ENCODE measurements at places on chromosomes 12 and 14.
A peak's percentile ranks its signal among the peaks of the same experiment; 100 is the strongest.

GRCh38 chr12:62839869-62840660 is 94.9 kb downstream of the PPM1H start:
- DNase-seq = no peak

DNA sequence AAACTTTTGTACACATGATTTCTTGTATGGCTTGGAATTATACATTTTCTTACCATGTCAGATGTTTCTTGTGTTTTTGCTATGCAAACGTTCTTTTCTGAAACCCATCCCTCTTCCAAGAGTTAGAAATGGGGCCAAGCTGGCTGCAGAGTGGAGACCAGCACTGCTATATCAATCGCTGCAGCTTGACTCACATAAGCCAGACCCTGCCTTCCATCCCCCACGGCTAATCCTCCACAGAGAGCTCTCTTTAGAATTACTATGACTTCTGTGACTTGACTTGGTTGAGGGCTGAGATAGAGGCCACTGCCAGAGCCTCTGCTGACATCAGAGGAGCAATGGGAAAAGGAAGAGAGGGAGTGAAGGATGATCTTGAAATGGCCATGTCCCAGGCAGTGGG is 147.9 kb downstream of the DACT1 start:
- no peak for DNase-seq

GRCh38 chr14:78091361-78091760 is 78.8 kb upstream of the NRXN3 start:
- no peak for DNase-seq

DNA sequence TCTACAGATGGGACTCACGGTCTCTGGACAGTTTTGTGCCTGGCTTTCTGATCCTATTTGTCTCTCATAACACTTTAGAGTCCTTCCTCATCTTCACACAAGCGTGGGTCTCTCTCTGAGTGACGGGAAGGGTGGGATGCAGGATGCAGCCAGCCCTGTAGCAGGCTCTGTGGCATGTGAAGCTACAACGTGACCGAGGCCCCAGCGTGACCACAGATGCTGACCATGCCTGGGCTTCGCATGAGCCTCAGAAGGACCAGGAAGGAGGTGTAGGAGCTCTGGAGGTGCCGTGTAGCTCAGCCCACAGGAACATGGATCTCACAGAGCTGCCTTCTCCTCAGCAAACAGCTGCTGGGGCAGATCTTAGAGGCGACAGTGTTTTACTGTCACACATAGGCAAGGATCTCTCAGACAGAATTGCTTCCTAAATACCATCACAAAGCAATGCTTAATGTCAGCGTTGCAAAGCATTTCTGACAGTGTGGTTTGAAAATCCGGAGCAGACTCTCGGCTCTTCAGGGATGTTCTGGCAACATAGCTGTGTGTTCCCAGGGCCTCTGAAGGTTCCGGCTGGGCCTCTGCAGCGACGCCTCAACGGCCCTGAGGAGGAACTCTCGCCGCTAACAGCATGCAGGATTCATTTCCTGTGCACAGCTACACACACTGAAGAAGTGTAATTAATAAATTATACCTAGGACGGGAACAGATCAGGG is 21.9 kb downstream of the ANKLE2 start:
- DNase-seq = no peak

- DNase-seq = no peak
These were observed 21.0 kb upstream of the RIC8B start for GRCh38 chr12:106753526-106753925.

DNA sequence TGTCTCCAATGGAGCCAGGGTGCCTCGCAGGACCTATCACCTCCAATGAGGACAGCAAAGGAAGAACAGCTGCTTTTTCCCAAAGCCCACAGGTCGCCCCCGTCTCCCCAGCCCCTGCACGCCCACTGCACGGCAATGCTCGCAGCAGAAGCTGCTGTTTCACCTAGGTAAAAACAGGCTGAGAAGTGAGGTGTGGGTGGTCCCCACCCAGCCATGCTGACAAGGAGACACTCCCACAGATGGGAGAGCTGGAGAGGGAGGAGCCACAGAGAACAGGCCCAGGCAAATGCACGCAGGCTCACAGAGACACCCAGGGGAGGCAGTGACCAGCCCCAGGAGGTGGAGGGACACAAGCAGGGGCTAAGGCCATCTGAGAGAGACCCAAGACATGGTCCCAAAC is 10.4 kb downstream of the CFAP73 start:
- DNase-seq = no peak

- DNase-seq = no peak
These were observed 1.9 kb downstream of the ARHGEF40 start for GRCh38 chr14:21072031-21072473.

DNA sequence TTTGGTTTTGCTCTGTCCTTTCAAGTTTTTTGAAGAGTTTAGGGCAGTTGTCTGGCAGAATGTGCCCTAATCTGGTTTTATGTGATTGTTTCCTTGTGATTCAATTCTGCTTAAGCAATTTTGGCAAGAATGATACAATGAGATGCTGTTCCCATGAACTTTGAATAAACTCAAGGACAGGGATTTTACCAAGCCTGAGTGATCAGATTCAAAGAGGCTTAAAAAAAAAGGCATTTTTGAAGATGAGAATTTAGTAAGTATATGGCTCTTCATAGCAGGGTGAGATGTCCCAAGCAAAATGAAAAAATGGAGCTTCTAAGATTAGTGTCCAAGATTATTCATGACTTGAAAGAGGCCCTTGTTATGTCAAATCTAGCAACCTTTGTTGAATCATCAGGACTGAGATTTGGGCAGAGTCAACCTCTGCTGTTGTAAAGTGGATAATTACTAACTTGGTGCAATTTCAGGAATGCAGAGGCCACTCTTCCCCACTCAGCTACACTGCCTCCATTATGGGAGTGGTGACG is 180.6 kb upstream of the NUDT4 start:
- DNase-seq = no peak

- no peak for DNase-seq
These were observed 5.4 kb downstream of the SERPINA1 start for GRCh38 chr14:94382716-94383596.

GRCh38 chr12:126936181-126936851 is 1330.7 kb upstream of the TMEM132C start:
- peak; percentile 48 for DNase-seq

GRCh38 chr12:122265886-122266229 is 436 bp downstream of the VPS33A start:
- no peak for DNase-seq

DNA sequence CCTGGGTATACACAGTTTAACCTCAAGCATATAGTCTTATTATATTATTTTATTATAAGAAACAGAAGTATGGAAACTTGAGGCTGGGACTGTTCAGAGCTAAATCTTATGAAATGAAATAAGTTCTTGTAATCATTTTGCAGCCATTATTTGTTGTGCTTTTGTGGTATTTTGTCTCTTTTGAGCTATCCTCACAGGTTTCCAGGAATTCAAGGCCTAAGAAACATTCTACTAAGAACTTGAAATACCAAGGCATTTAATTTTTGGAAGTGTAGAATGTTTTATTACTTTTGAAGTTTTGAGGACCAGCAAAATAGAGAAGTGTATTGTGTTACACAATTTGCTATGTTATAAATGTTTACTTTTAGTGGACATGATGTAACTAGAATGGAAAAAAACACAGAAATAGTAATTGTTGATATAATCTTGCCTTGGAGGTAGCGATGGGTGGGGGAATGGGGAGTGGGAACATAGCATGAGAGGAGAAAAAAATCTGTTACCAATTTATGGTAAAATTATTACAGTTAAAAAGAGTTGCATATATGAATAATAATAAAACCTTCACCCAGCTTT is 81.7 kb downstream of the CRADD start:
- DNase-seq = no peak

DNA sequence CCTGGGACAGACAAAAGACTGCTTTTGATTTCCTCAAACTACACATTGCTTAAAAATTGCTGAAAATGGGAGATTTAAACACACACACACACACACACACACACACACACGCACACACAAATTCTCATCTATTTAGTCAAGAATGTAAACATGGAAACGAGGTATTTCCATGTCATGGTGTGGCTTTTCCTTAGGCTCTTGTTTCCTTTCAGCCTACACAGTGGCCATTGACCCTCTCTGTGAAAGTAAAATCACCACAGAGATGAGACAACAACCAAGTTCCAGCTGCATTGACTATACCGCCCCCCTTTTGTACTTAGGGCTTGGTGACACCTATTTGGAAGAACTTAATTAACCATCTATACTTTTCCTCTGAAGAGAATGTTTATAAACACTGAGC is 41.9 kb downstream of the TTC8 start:
- DNase-seq = no peak

- no peak for DNase-seq
These were observed 18.4 kb downstream of the TMPO start for GRCh38 chr12:98533723-98534251.

GRCh38 chr14:59677771-59678231 is 101.2 kb upstream of the CCDC175 start:
- DNase-seq = peak; percentile 33

DNA sequence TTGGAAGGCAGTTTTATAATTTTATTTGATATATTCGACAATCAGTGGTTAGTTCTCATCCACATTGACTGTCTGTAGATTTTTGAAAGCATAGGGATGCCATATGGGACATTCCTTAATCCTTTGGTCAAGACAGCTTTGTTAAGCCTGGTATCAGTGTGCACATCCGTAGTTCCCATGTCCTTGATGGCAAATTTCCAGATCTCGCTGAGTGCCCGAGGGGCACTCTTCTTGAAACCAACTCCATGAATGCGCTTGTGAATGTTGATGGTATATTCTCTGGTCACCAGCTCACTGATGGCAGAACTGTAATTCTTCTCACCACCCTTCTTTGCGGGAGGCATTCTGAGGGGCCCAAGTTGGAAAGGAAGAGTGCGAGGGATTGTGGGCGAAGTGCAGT is 6.1 kb upstream of the DENND5B start:
- no peak for DNase-seq

DNA sequence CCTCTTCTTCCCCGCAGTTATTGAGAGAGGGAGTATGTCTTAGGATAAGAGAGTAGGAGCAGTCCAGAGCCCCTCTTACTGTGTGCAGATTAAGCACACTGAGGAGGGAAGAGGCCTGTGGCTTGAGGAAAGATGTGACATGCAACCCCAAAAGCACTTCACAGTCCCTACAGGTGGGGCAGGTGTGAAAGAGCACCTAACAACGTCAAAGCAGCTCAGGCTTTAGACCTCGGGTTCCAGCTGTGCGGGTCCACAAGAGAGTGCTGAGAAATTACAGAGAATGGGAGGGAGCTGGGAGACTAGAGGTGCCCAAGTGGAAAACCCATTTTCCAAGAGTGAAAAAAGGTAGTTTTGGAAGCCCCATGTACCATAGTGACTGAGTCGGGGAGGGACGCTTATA is 127.6 kb downstream of the SLC25A47 start:
- no peak for DNase-seq

GRCh38 chr14:104953896-104954656 is 24.1 kb downstream of the AHNAK2 start:
- no peak for DNase-seq

- no peak for DNase-seq
These were observed 93.3 kb upstream of the RIC8B start for GRCh38 chr12:106681210-106681609.

DNA sequence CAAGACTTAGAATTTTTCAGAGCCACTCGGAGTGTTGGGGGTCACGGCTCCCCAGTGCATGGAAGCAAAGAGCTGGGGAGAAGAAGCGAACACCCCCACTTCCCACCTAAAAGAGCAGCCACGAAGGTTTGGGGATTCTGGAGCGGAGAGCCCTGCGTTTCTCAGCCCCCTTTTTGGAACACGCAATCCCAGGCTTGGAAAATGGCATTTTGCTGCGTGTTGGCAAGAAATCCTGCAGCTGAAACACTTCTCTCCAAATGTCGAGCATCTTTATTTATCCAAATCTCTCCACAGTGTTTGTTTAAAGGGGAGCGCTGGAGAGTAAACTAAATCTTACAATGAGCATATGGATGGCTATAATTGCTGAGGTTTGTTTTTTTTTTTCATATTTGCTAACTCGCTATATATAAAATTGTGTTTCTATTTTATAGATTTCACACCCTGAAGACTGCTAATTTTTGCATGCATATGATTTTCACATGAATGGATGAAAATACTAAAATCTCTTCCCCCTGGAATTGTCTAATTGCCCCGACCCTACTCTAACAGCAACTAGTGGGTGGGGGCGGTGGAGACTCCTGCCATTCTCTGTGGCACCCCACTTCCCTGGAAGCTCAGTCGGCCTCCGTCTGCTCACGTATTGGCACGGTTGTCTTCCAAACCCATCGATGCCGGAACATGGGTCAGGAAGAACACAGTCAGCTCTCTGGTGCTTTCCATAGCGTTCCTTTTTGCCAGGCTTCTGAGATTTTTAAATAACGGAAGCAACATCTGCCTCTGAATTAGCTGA is 120.5 kb downstream of the GCH1 start:
- DNase-seq = no peak

DNA sequence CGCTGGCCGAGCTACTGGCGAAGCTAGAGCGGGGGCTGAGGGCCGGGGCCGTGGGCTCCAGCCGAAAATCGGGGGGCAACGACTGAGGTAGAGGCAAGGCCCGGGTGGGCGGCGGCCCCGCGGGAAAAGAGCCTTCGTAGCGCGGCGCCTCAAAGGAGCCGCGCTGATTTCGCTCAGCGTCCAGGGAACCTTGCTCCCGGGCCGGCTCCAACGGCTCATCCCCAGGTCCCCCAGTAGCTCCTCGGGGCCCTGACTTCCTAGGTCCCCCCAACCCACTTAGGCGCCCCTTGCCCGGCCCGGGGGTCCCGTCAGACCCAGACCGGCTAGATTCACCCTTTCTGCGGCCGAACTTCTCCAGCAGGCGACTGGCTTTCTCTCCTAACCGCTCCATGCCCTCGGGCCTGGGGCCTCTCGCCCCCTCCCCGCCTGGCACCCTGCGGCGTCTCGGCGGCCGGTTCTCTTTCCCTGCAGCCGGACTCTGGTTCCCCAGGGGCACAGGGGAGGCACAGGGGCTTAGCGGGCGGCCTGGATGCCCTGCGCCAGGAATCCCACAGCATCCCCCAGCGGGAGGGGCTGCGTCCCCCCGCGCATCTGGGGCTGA is 375 bp downstream of the AJUBA start:
- DNase-seq = no peak

Measured in midbrain (tissue), 1 donor.